WTC11 (cell line): ENCODE measurements at places on chromosomes 2 and 18.
A peak's percentile ranks its signal among the peaks of the same experiment; 100 is the strongest.

- DNase-seq = no peak
Observed at GRCh38 chr18:11859903-11860407, 8.7 kb downstream of the CHMP1B start.

GRCh38 chr2:197184959-197185586 lies 125.5 kb downstream of the ANKRD44 start:
- DNase-seq = no peak

DNA sequence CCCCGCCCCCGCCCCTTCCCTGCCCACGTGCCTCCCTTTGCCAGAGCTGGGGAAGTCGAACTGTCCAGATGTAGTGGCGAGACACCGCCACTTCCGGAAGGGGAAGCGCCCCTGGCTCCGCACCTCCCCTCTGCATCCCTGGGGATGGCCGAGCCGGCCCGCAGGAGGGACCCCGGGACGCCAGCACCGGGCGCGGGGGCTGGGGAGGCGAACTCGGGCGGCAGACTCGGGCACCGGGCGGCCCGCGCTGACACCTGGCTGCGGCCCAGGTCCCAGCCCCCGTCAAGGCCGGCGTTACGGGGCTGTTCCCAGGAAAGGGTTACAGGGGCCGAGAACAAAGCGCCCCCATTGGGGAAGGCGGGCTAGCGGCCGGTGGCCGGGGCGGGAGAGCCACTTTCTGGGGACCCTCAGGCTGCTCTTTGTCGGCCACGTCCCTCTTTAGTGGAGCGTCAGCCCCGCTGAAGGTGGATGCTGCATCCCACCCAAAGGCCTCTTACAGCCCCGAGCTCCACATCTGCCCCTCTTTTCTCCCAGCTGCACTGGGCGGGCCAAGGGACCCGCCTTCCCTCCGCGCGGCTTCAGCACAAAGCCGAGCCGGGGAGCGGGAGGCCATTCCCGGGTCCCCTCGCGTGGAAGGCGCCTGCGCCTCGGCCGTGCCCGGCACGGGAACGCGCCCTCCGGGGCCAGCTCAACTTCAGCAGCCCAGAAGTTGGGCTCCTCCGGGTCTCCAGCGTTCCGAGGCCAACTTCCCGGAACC lies 1.3 kb downstream of the SDC1 start:
- DNase-seq = peak; percentile 46

DNA sequence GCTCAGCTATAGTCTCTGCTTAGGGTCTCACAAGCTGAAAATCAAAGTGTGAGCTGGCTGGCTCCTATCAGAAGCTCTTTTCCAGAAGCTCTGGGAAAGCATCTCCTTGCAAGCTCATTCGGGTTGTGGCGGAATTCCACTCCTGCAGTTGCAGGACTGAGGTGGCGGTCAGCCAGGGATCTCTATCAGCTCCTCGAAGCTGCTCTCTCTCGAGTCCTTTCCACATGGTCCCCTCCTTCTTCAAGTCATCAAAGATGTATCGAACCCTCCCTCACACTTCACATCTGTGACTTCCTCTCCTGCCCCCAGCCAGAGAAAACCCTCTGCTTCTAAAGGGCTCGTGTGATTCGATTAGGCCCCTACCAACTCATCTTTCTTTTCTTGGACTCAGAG lies 141.7 kb downstream of the ZFP36L2 start:
- no peak for DNase-seq

GRCh38 chr2:231030725-231031124 lies 6.6 kb upstream of the C2orf72 start:
- DNase-seq = no peak

- DNase-seq = no peak
Observed at GRCh38 chr2:168176402-168176801, 71.0 kb downstream of the STK39 start.

DNA sequence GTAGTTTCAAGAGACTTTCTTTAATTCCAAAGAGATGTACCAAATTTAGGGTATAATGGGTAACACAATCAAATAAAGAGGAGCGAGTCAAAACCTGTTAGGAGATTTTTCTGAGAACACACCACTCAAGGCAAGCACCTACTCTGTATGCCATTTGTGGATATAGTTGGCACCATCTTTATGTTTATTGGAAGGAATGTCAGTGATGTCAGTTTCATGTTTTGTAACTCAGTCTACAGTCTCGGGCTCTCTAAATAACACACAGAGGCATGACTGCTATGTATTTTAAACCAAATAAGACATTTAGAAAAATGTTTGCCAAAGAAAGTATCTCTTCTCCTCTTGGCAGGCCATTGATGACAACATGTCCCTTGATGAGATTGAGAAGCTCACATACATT lies 59.7 kb downstream of the CPS1 start:
- no peak for DNase-seq
